ENCODE measurements at places on chromosomes 12 and 14.

DNA sequence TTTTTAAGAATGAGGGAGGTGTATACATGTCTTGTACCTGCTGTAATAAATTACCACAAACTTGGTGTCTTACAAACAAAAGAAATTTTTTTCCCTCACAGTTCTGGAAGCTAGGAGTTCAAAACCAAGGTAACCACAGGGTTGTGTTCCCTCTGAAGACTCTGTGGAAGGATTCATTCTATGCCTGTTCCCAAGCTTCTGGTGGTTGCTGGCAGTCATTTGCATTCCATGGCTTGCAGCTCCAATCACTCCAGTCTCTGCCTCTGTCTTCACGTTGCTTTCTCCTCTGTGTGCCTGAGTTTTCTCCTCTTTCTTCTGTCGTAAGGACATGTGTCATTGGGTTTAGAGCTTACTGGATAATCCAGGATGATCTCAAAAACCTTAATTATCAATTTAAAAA lies 15.4 kb upstream of the ZNF641 start:
- no peak for DNase-seq

- no peak for DNase-seq
Measured at GRCh38 chr14:92922155-92922735, 705 bp upstream of the CHGA start.

DNA sequence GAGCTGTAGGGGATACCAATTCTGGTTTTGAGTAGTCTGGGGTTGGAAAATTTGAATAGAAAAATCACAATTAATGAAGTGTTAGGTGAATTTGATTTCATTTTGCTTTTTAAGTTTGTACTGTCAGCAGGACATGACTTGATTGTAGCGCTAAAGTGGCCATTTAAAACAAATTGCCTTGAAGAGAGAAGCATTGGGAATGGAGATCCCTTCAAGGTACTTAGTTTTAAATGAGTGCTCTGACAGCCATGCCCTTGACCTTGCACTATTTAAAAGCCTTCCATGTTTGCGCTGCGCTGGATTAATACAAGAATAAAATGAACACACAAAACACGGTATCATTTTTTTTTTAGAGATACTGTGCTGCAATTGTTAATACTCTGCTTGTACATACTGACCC lies 345.9 kb downstream of the NAV3 start:
- no peak for DNase-seq

GRCh38 chr12:65505386-65506121 lies 227.1 kb downstream of the MSRB3 start:
- DNase-seq, result no peak

DNA sequence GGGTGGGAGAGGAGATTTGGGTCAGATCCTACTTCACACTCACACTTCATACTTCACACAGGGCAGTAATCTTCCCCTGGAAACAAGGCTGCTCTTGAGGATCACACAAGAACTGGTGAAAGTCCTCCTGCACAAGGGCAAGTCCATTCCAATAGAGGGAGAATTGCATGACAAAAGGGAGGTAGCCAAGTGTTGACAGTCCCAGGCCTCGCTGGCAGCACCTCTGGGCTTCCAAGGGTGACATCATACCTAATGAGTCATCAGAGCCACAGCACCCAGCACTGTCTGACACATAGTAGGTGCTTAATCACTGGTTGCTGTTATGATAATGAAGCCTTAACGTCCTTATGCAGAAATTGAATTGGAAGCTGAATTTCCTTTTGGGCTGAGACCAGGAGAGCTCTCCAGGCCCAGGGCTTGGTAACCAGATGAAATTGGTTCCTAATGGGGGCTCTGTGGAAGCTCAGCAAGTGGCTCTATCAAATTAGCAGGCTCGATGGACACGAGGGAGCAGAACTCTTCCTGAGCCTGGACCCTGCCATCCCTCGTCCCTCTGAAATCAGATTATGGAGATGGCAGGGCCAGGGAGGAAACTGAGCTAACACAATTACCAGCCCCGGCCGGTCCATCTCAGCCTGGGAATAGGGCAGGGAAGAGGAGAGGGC lies 58.8 kb upstream of the ACTN1 start:
- DNase-seq, result no peak

- no peak for DNase-seq
Measured at GRCh38 chr12:49990273-49990672, 17.5 kb downstream of the AQP6 start.

DNA sequence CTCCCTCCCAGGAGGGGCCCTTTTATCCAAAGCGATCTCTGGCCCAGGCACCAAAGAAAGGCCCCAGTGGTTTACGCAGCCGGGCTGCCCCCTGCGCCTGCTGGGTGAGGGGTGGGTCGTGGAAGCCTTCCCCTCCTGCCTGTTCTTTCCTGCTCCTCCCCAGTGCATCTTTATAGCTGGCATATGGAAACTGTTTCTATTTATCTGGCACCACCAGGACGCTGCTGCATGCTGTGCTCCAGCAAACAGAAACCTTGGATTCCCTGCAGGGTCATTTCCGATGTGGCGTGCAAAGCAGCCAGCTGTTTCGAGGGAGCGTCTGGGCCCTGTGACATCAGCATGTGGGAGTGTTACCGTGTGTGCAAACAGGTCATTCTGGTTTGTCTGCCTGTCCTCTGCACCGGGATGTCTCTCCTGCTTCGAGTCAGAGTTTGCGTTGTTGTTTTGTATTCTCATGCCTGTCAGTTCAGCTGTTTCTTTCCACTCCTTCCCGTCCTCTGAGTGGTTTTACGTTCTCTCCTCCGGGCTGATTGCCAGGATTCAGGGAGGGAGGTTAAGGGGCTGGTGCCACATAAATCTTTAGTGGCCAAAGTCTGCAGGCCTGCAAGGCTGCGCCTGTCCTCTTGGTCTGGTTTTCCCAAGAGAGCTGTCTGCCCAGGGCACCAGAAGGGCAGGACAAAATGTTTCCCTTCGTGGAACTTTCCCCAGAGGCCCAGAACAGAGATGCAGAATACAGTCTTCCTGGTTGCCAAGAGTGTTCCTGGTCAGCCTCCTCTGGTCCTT lies 24.6 kb downstream of the TPCN1 start:
- no peak for DNase-seq

GRCh38 chr12:6751767-6752166 lies 1.2 kb downstream of the MLF2 start:
- no peak for DNase-seq

DNA sequence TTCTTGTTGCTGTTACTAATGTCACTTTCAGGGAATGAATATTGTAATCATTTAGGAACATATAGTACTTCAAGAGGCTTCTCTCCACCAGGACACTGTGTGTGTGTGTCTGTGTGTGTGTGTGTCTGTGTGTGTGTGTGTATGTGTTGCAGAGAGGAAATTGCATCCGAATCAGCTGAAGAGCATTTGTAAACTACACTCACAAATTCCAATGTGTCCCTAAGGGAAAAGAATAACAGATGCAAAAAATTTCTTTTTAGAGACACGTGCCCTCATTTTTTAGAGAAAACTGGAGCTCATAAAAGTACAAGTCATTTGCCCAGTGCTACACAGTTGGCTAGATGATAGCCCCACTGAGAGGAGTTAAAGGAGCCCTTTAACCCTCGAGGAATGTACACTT lies 168.8 kb downstream of the ANO4 start:
- no peak for DNase-seq

- no peak for DNase-seq
Measured at GRCh38 chr12:132579744-132580143, 30.6 kb downstream of the LRCOL1 start.

- no peak for DNase-seq
Measured at GRCh38 chr12:17372508-17372907, 717.5 kb downstream of the RERGL start.

- no peak for DNase-seq
Measured at GRCh38 chr12:41563051-41563450, 374.9 kb downstream of the PDZRN4 start.

GRCh38 chr14:62616668-62617067 lies 428.6 kb downstream of the KCNH5 start:
- DNase-seq, result no peak

DNA sequence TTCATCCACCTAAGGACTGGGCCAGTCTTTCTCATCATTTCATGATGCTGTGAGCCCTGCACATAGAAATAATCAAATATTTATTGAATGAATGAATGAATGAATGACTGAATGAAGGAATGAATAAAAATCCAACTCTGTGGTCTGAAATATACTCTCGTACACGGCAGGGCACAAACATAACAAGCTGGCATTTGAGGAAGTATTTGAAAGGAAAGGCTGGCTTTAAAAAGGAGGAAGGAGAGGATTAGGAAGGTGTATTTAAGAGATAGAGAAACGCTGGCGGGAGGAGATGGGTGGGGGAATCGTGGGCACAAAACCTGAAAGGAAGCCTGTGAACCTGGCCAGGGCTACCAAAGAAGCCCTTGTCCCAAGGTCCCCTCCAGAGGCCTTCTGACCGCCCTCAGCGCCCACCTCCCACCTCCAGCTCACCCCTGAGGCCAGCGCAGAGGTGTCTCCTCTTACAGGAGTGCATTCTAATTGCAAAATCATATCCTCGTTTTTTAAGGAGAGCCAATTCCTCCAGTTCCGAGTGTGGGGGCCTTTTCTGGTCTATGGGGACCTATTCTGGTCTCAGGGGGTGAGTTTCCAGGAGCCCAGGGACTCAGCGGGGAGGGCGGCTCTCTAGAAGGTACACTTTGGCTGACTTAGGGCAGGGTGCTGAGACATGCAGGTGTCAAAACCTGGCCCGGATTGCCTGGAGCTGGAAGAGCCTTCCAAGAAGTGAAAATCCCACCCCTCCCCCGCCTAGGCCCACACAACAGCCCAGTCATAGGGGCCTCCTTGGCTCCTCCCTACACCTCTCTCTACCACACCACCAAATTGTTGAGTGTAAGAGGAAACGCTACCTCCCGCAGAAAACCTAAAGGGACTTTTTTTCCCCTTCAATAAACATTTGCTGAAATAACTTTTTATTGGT lies 8.7 kb upstream of the JDP2 start:
- DNase-seq, result no peak

DNA sequence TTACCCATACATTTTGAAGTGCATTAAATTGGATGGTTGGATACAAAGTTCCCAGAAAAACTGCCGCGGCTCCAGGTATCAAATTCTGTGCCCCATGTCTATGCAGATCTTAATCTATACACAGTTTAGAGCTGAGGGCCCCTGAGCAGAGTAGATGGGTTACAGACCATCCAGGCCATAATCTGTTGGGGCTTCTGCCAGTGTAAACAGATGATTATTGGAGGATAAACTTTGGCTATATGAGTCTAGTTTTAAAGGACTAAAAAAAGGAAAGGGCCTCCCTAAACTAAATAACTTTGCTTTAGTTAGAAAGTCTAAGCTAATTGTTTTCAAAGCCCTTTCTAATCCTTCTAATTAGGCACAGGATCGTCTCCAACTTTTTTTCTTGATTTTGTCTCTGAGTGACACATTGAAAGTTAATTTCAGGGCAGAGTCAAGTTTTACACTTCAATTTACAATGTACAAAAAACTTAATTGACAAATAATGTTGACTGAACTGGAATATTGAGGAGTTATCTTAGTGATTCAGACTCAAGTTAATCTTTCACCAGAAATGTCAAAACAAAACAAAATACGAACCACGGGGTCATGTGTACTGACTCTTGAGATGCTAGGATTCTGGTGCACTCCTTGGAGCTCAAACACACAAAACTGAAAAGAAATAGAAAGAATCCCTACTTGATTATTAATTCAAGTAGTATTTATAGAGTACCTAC lies 133.9 kb upstream of the SCAF11 start:
- DNase-seq, result no peak

DNA sequence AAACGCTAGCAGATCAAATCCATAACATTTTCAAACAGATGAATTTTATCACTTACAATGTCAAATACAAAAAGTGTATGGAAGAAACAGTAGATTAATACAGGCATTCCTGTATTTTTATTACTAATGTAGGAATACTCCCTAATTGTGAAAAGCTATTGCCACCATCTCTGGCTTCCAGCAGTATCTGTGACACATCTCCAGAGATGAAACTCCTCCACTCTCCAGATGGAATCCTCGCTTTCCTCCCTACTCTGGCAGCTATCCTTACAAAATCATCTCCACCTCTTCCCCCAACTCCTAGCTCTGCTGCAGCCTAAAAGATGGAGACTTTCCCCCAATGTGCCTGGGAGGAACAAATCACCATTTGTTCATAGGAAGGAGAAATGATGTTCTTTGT lies 211.4 kb downstream of the SSPN start:
- DNase-seq, result no peak

DNA sequence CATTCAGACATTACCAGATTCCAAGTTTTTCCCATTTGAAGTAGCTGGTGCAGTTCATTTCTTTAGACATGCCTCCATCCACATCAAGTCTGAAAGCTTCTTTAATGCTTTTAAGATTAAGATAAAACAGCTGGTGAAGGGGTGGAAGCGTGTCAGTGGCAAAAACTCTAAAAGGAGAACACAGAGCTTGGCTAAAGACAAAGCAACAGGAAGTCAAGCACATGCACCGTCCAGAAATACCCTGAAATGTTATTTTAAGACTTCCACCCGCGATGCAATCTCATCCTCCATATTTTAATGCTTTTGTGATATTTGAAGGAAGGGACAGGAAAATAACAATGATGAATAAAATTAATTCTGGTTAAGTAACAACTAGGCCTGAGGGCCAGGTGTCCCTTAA lies 31.8 kb downstream of the PPM1H start:
- DNase-seq, result no peak

DNA sequence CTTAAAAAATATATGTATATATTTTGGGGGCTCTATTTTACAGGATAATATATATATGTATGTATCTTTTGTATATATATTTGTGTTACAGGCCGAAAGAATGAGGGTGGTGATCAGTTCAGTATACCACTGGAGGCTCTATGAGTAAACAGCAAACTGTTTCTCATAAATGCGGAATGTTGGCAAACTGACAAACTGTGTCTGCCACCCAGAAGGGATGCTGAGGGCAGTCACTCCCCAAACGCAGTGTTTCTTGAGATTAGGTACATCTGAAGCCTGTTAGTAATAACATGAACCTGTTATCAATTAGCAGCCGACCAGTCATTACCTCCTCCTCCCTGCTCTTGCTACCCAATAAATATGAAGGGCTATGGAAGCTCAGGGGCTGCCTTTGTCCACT lies 20.8 kb downstream of the TNFAIP2 start:
- no peak for DNase-seq

GRCh38 chr12:62910549-62911169 lies 24.3 kb downstream of the PPM1H start:
- no peak for DNase-seq

DNA sequence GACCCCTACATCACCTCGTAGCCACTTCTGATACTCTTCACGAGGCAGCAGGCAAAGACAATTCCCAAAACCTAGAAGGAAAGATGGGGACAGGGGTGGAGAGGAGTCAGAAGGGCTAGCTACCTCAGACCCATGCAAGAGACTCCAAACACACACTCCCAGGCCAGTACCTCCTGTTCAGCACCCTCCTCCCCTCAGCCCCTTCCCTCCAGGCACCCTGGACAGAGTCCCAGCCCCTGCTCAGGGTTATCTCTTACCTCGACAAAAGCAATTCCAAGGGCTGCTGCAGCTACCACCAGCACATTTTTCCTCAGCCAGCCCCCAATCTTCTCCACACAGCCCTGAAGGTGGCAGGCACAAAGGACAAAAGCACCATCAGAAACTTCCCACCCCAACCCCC lies 3.3 kb downstream of the CD63 start:
- no peak for DNase-seq

- DNase-seq, result no peak
Measured at GRCh38 chr12:89674326-89674942, 34.2 kb downstream of the ATP2B1 start.

All from effector memory CD8-positive, alpha-beta T cell (primary cell).